Brain (organoid and tissue), 16 donors: ENCODE measurements at places on chromosomes 6 and 20.
A peak's percentile ranks its signal among the peaks of the same experiment; 100 is the strongest.

DNA sequence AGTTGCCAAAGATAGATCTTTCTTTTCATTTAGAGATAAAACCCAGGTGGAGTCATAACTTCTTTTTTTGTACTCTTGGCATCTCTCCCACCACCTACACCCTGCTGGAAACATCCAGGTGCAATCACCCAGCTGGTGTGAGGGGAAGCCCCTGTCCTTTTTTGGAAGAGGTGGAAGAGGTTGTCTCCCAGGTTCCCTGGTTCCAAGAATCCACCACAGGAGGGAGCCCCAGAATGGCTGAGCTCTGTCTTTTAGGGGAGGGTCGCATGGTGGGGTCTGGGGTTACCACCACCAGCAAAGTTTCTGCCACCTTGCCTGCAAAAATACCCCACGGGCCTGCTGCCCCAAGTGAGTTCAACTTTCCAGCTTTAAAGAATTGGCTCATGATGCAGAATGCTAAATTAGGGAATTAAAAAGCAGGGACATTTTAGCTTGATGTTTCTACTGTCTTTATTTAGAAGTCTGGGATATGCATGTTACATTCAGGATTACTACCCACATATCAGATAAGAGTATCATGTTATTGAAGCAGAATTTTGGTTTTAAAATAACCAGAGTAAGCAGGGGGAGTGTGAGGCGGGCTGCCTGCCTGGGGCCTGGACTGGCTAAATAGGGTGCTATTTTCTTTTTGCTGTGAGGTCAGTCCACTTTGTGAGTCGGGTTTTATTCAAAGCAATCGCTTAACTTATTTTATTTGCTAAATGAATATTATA, 11.0 kb downstream of the SMOC2 start:
- no peak for DNase-seq

DNA sequence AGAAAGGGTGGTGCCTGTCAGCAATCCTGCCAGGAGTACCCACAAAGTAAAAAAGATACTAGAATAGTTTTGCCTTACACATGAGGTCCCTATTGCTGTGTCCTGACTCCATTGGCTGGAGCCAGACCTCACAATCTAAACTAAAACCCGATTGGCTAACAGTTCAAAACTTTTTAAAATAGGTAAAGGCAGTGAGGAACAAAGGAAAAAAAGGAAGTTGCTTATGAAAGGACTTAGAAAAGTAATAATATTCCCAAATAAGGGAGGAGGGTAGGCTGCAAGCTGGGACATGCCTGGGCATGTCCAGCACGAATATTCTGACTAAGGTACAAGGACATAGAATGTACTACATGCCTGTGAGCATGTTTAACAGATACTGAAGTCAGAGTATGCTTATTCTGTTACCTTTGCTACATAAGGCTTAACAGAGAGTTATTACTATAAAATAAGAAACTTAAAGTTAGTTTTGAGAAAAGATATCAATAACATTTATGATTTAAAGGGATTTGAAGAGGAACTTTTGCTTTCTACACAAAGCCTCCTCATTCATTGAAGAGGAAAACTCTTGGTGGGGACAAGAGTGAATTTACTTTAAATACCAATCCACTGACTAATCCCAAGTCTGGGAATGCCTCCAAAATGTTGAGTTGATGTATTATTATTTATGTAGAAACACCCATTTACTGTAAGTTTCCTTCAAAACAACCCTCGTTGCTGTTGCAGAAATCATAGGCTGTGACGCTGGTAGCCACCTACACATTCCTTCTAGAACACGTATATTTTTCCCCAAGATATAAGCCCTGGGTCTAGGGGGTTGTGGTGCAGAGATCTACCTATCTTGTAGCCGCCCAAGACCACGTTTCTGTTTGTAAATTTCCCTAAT, 8.2 kb upstream of the MTHFD1L start:
- DNase-seq, result peak; percentile 17

DNA sequence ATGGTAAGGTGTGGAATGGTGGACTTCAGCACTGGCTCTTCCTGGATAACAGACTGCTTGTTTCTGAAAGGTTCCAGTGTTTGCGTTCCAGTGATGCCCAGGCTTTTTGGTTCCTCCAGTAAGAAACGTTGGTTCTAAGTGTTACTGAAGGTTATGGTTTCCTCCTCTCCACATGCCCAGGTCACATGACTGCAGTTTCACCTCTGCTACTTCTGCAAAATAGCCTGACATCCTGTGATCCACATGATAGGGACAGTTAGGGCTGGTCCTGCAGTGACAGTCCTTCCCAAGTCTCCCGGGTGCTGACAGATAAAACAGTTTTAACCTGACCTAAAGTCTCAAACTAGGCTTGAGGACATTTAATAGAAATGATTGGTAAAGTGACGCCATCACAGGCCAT, 132.2 kb upstream of the CST7 start:
- no peak for DNase-seq

- DNase-seq, result no peak
Measured at GRCh38 chr6:16109659-16110305, 19.1 kb upstream of the MYLIP start.

GRCh38 chr6:154822947-154823558, 89.8 kb downstream of the SCAF8 start:
- no peak for DNase-seq

DNA sequence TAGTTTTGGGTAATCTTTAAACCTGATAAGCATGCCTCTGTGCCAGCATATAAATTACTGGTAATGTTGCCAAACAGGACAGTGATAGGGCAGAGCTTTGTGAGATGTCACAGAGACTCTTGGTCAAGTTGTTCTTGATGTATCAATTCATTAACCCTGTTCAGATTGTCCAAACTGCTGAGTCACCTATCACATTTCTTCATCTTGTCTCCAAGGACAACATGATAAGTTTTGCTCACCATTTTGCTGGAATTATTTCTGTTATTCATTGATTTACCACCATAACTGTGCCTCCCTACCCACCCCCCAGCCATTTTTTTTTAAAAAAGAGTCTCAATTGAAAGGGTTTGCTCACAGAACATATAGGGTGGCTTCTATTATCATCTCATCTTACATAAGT, 19.5 kb upstream of the GMNN start:
- no peak for DNase-seq

DNA sequence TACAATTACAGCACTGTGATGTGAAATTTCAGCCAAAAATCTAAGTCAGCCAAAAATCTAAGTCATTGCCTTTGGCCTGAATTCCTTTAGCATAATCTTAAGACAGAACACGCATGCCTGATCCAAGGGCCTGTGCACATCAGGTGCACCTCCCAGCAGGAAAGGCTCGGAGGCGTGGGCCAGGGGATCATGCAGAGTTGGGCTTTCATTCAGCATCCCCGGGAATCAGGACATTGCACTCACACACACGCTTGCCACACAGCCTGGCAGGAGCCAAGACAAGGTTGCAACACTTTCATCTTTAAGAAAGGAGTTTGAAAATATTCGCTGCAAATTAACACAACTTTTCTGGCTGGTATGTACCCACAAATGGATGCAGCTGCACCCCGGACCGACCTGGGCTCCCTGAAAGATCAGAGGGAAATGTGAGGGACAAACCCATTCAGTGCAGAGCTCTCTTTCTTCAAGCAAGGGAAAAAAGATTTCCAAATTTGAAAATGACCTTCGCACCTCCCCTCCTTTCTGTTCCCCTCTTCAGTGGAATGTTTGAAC, 48.8 kb downstream of the ERMARD start:
- no peak for DNase-seq

- no peak for DNase-seq
Measured at GRCh38 chr6:10522929-10523573, 1.9 kb downstream of the GCNT2 start.

GRCh38 chr6:150775415-150776203, 89.9 kb upstream of the MTHFD1L start:
- no peak for DNase-seq

DNA sequence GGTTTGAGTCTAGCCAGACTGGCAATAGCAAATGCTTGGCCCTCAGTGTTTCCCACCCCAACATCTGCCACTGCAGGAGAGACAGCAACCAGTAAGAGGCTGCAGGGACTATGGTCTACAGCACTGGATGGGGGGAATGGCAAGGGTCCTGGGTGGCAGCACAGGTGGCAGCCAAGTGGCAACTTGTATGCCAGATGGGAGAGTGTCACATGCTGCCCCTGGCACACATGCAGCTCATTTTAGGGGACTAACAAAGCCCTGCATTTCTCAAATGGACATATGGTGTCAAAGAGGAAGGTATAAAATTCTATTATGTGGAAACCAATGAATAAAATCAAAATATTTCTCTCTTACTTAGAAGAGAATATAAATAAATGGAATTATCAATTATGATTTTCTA, 298.7 kb upstream of the MARCKS start:
- no peak for DNase-seq
